Stimulated activated CD8-positive, alpha-beta memory T cell treated with anti-CD3 and anti-CD28 coated beads, Interleukin-4, amount 100 ng/mL, for 1 hour (primary cell): ENCODE measurements at places on chromosomes 7 and 10.

- DNase-seq, result no peak
These were observed 597 bp downstream of the SND1 start for GRCh38 chr7:127652333-127653248.

GRCh38 chr10:17669185-17669872 lies 25.4 kb downstream of the STAM start:
- no peak for DNase-seq

DNA sequence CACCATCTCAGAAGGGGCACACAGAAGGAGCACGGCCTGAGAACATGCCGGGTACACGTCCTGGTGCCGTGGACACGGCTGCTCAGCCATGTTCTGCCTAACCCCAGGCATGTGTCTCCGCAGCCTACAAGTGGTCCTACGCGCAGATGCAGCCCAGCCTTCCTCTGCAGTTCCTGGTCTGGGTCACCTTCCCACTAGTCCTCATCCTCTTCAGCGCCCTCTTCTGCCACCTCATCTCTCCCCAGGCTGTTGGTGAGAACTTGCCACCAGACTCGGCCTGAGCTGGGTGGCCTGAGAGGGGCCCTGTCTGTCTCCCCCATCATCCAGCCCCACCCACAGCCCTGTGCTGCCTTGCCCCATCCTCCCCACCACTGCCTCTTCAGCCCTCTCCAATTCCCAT lies 5.3 kb downstream of the CLCN1 start:
- no peak for DNase-seq

- no peak for DNase-seq
These were observed 124.4 kb downstream of the ST7 start for GRCh38 chr7:117077658-117078057.

DNA sequence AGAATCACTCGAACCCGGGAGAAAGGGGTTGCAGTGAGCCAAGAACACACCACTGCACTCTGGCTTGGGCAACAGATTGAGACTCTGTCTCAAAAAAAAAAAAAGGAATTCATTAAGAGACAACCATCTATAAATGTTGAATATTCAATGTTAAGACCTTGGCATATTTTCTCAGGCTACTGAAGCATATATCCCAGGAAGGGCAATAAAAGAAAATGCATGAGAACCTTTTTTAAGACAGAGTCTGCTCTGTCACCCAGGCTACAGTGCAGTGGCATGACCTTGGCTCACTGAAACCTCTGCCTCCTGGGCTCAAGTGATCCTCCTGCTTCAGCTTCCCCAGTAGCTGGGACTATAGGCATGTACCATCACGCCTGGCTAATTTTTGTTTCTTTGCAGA lies 165.0 kb downstream of the JMJD1C start:
- DNase-seq, result no peak

DNA sequence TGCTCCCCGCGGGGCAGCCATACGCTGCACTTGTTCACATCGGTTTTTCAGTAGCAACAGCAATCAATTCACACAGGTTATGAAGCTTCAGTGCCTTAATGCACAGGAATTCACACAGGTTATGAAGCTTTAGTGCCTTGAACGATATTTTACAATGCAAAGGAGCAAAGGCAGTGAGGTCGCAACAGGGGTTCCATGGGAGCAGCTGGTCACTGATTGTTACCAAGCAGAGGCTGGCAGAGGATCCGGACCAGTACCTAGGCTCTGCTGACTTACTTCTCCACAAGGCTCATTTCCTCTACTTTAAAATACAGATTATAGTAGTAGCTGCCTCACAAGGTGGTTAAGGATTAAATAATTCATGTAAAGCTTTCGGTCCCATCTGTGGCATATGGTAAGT lies 95.2 kb upstream of the ODAD2 start:
- no peak for DNase-seq

- no peak for DNase-seq
These were observed 99.6 kb downstream of the PRPF18 start for GRCh38 chr10:13686331-13686752.

GRCh38 chr7:148232784-148233183 lies 357.8 kb upstream of the C7orf33 start:
- DNase-seq, result no peak

DNA sequence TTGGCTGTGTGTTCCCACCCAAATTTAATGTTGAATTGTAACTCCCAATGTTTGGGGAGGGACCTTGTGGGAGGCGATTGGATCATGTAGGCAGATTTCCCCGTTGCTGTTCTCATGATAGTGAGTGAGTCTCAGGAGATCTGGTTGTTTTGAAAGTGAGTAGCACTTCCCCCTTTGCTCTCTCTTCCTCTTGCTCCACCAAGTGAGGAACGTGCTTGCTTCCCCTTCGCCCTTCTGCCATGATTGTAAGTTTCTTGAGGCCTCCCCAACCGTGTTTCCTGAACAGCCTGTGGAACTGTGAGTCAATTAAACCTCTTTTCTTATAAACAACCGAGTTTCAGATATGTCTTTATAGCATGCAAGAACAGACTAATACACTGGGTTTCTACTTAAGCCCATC lies 176.3 kb downstream of the CDK14 start:
- no peak for DNase-seq

DNA sequence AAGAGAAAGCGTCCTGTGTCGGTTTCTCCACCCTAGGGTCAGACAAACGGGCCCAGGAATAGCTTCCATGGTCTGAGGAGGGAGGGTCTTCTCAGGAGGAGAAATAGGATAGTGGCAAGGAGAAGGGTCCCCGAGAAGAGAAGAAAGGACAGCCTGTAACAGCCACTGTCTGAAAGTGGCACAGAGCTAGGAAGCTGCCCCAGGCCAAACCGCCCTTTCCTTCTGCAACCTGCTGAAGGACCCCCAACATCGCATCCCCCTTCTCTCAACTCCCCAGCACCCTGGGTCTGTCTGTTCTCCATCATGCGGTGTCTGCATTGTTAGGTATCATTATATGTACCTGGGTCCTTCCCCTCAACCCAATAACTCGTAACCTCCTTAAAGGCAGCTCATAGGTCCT lies 47.1 kb downstream of the COL17A1 start:
- no peak for DNase-seq

- DNase-seq, result no peak
These were observed 18.7 kb upstream of the SLF2 start for GRCh38 chr10:100894033-100894432.

DNA sequence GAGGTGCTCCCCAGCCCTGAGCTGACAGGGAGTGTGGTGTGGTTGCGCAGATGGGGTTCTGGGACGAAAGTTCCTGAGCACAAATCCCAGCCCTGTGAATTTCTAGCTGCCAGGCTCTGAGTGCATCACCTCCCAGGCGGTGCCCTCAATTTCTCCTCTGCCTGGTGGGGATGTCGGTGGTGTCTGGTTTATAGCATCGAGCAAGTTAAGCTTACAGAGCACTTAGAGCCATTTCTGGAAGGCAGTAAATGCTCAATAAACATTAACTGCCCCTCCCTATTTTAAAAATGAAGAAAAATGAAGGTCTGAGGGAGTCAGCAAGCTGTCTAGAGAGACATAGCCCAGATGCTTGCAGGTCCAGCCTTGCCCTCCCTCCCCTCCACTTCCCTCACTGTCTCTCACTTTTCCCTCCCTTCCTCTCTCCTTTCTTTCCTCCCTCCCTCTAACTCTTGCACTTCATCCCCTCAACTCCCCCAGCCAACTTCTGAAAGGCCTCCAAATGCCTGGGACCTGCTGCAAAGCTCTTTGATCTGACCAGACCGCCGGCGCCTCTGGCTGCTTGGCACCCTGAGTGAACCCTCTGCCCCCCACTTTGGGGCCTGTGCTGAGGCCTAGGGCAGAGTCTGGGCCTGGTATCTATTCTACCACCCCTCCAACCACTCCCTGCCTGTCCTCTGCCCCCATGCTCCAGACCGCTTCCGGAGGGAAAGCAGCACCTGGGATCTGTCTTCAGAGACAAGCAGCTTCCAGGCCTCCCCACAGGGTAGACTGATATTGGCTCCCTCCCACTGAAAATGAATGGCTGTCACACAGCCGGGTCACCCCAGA lies 438.3 kb downstream of the RPS24 start:
- no peak for DNase-seq

DNA sequence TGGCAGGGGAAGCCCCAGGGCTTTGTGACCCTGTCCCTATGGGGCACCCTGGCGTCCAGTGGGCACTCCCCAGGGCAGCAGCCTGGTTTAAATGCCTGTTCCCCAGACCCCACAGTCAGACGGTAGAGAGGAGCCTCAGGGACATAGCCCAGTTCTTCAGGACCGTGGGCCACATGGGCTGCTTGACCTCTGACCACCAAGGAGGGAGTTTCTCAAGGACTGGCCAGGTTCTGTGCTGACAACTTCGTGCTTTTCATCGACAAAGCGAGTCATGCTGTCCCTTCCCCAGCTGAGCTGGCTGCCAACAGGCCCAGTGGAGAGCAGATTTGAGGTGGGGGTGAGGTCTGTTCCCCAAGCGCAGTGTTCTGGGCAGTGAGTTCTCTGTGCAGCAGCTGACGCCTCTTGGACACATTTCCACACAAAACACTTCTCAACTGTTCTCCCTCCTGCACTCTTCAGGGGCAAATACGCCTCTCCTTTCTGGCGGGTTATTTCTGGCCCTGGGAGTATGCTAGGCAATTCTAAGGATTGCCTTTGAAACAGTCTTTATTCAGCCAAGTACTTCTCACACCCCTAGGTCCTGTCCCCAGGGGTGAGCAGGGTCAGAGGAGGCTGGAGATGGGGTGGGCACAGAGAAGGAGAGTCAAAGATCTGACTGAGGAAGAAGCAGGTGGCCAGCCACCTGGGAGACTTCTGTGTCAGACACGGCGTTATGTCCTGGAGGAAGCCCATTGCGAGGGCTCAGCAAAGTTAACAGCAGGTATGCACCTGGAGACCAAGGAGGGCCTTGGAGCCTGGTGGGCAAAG lies 57.3 kb upstream of the CAMK2B start:
- no peak for DNase-seq

DNA sequence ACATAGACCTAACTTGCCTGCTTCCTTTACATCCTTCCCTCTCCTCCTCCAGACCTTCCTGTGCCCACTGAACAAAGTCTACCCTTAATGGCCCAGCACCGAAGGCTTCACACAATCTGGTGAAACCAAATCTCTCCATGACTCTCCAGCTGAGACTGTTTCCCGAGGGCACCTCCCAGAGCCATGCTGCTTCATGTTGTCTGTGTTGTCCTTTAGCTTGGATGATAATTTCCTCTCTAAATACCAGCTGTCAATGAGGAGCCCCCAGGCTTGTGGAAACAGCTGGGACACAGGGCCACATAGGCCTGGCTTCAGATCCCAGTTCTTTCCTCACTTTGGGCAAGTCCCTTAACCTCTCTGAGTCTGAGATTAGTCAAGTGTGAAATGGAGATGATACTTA lies 54.3 kb downstream of the DLD start:
- no peak for DNase-seq

- DNase-seq, result no peak
These were observed 87.9 kb downstream of the SLC37A3 start for GRCh38 chr7:140310337-140311002.

GRCh38 chr10:22766693-22767092 lies 52.3 kb upstream of the PIP4K2A start:
- no peak for DNase-seq

GRCh38 chr10:23344241-23344841 lies at the start of gene C10orf67:
Gene C10orf67, minus strand, starts transcription at chr10:23344797. Its CDS starts 23 bp downstream, at chr10:23344774.
- no peak for DNase-seq

GRCh38 chr10:61911425-61911824 lies 9.9 kb downstream of the ARID5B start:
- DNase-seq, result no peak

- no peak for DNase-seq
These were observed 13.9 kb downstream of the TAS2R60 start for GRCh38 chr7:143456992-143457793.

DNA sequence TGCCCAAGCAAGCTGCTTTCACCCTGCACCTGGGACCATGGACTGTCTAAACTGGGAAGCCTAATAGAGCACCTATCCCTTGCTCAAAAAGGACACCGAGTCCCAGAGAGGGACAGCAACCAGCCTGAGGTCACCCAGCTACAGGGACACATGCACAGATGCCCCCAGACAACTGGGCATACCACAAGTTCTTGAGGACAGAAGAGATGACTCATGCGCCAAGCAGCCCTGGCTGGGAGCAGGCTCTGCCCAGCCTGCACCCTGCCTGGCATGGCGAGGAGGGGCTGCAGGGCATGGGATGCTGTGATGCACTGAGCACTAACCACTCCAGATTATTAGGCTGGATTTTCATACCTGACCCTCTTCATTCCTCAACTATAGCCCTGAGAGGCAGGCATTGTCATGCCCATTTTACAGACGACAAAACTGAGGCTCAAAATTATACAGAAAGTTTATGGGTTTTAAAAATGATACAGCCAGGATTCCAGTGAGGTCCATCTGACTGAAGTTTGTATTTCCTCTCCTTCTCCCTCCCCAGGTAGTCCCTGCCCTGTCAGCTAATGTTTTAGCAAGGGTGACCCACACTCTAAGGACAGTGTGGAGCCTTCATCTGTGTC lies 289.3 kb upstream of the ZMIZ1 start:
- no peak for DNase-seq

GRCh38 chr7:100221231-100221718 lies 1.5 kb downstream of the PVRIG start:
- peak; percentile 32 for DNase-seq

GRCh38 chr7:73977619-73978618 lies 50.1 kb upstream of the ELN start:
- no peak for DNase-seq

DNA sequence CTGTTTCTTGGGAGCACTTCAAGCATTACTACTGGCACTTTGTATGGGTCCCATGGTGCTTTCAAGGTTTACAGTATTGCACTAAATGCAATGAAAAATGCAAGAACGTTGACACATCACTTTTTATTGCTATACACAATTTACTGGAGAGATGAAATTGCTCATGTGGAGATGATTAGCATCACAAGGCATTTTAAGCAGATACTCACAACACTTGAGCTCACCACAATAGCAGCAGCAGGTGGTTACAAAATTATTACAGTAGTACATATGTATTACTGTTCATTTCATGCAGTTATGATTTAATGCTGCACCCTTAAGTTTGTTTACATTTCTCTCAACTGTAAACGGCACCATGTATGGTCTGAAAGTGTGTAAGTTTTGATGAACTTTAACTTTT lies 537.7 kb downstream of the GRM8 start:
- no peak for DNase-seq

GRCh38 chr10:124181656-124182055 lies 88.3 kb upstream of the CHST15 start:
- DNase-seq, result no peak

- DNase-seq, result no peak
These were observed 562.6 kb upstream of the GALNT17 start for GRCh38 chr7:70569335-70569819.

GRCh38 chr10:38159004-38159403 lies 64.9 kb downstream of the ZNF37A start:
- no peak for DNase-seq

- DNase-seq, result no peak
These were observed 128.7 kb downstream of the GNAI1 start for GRCh38 chr7:80263333-80263732.

DNA sequence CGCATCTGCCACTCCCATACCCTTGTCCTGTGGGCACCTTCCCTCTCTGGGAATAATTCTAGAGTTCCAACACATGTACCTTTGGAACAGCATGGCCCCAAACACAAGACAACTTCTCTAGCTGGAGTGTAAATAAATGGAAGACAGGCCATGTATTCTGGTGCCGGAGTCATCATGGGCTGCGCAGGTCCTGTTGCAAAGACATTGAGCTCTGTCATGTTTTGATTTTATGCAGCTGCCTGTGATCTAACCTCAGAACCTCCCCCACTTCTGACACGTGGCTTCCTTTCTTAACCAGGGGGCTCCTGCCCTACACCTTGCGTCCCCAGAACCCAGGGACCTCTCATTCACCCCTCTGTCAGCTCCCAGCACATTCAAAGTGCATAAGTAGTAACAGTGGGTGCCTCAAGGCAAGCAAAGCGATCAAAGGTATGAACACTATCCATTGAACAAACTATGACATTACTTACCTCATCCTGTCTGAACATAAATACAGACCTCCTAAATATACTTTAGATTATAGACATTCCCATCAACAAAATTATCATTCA lies 219.9 kb downstream of the FGFR2 start:
- no peak for DNase-seq
